LHCN-M2 (cell line): ENCODE measurements at places on chromosomes 7 and 10. TPM values are rescaled to one million over a fixed set of nuclear protein-coding genes. Genes with fewer than 3 reads are reported as not detected.

FAM25C gene
- total RNA-seq: not detected in 2 replicates

C10orf71 gene
- not detected in 2 replicates for total RNA-seq

DNA sequence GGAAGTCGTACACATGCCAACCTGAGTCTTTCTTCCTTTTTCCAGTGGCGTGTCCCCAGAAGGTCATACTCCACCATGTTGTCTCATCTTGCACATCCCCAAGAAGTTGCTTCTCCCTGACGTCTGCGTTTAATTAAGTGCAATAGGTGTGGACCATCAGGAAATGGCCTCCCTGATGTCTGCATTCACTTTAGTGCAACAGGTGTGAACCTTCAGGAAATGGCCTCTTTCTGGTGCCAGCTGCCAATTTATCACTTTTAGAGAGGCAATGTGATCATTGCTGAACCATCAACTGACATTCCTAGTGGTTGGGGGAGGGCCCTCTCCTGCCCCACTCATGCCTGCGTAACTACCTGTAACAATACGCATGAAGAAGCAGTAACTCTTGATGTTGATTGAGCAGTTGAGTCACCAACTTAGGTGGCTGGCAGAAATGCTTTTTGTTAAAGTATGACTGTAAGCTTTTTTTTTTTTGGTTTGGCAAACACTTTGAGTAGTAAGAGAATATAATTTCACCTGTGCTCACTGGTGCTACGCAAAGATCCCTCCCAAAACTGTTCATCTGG is 25.8 kb downstream of the SCIN start:
- DNase-seq: no peak

GRCh38 chr10:71094712-71095390 is 117.5 kb upstream of the UNC5B start:
- DNase-seq: no peak

DNA sequence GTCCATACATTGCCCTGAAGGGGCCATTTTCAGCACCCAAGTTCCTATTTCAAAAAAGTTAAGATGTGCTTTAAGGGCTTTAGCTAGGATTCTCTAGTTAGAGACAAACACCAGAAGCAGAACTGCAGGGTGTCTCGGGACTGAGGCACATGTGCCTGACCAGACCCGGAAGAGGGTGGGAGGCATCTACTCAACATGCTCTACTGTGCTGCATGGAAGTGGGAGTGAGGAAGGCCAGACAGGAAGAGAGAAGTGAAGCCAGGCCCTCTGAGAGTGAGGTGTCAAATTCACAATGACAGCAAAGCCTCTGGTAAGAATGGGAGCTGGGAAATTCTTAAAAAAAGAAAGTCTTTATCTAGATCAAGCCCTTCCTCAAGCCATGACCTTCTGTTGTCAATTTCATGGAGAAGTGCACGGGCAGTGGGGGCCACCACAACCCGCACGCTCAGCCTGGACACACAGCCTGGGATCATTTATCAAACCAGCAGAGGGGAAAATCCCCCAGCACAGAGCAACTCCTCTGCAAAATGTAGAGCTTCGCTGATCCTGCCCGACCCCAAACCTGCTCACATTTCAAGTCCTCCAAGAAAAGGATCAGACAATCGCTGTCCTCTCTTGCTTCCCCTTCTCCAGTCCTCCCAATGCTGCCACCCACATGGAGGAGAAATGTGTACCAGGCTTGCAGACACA is 38.7 kb downstream of the PLXNA4 start:
- DNase-seq: no peak
